ENCODE measurements at places on chromosomes 12 and 14. TPM values are rescaled to one million over a fixed set of nuclear protein-coding genes. Genes with fewer than 3 reads are reported as not detected.

Gene ATXN3
- 37.3 TPM for total RNA-seq

Gene DTX1
- not detected for total RNA-seq

Gene PZP
- total RNA-seq: 0.93 TPM

Gene VRTN
- total RNA-seq: not detected

Gene LRRIQ1
- total RNA-seq: 0.72 TPM

Gene GOLT1B
- 59.6 TPM for total RNA-seq

Gene KRT74
- total RNA-seq: not detected

Gene C3AR1
- 0.27 TPM for total RNA-seq

Gene ENDOU
- total RNA-seq: not detected

Gene ZNF891
- 2.0 TPM for total RNA-seq

Gene COCH
- total RNA-seq: 0.57 TPM

Data from thoracic aorta endothelial cell (primary cell).